T-helper 2 cell (primary cell): ENCODE measurements at places on chromosomes 4 and X.

- no peak for DNase-seq
Observed at GRCh38 chr4:22522706-22523501, 7.0 kb upstream of the ADGRA3 start.

DNA sequence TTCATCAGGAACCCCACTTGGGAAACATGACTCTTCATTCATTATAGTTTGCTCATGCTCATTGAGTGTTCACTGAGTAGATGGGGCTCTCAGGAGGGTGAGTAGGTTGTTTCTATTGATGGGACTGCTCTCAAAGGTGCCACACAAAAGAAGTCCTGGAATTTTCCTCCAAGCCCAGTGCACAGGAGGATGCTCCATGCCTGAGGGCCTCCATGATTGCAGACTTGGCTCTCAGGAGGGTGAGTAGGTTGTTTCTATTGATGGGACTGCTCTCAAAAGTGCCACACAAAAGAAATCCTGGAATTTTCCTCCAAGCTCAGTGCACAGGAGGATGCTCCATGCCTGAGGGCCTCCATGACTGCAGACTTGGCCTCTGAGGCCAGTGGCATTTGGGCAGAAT is 108.5 kb downstream of the ZNF674 start:
- DNase-seq: no peak

DNA sequence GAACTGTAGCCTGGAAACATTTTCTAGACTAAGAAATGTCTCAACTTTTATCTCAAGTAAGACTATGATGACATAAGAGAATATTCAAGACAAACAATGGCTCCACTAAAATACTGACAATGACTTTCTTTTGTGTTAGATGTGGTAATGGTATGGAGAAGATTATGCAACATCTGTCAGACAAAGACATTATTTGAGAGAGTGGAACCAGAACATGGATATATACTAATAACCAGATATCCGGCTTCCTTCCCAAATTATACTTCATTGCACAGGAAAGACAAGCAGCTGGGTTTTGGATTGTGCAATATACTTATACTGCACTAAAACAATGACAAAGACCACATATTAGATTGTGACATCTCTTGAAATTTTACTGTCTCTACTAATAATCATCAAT is 290.8 kb upstream of the GIMD1 start:
- no peak for DNase-seq

- no peak for DNase-seq
Observed at GRCh38 chr4:9927341-9928007, 93.8 kb downstream of the SLC2A9 start.

DNA sequence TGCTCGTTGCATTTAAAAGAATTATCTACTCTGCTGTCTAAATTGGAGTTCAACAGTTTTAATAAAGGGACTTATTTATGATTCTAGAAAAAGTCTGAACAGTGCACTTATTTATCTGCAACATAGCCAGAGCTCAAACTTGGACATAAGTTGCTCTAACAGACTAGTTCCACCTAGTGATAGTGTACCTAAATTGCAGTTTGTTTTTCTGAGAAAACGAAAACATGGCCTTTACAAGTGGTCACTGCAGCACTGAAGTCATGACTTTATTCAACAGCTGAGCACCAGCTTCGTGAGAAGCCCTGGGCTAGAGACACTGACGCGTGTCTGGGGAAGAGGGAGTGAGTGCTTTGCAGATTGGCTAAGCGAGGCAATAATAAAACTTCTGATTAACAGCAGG is 77.3 kb upstream of the IGSF1 start:
- no peak for DNase-seq
